NCI-H1930 (cell line): ENCODE measurements at places on chromosomes 5 and 9.

DNA sequence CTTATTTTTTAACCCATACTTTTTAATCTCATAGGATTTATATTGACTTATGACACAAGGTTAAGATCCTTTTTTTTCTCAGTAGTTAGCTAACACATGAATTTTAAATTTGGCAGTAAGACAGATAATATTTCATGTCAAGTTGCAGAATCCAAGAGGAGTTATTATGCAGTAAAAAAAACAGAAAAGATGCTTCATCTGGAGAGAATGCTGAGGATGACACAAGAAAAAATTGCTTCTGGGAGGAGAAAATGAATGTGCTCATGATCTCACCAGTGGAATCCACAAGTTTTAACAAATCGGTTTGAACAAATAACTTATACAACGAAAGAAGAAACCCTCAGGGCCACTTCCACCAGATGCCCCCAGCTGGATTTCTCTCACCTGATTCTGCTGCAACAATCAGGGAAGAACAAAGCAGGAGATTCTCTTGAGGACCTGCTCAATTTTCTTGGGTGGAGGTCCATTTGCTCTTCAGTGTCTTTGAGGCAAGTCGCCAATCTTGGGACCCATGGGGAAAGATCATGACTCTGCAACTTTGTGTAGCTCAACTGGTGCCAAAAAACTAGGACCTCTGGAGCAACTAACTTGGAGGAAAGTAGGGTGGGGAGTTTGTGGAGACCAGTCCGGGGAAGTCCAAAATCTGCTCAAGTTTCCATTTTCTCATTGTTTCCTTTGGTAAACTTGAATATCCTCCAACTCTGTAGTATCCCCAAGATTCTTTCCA lies 50.5 kb upstream of the TNFSF15 start:
- DNase-seq: no peak

GRCh38 chr5:146640285-146640896 lies 124.4 kb upstream of the GPR151 start:
- no peak for DNase-seq

DNA sequence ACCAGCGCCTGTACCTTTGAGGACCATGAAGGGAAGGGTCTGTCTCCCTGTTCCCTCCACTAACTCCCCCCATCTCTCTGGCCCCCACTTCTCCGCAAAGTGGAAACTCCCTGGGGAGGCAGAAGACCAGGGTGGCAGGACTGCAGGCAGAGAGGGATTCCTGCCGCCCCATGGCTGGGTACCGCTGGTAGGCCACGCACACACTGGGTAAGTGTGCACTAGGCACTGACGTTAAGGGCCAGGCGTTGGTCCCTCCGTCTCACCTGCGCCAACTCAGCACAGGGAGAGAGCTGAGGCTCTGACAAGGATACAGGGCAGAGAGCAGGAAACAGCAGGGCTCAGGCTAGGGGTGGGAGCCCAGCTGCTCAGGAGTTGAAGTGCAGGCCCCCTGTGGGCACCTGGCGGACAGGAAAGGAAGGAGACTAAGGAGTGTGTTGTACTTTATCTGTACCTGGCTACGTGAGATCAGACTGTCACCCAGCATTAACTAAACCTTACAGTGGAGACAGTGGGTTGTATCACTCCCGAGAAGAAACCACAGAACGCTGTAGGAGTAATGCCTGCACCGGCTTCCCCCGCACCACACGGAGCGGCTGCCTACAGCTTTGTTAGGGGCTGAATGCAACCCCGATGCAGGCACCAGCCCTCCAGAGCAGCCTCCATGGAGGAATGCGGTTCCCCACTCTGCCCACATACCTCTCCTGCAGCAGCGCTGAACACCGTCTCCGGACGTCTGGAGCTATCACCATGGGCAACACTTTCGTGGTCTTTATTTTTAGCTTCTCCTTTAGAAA lies 34.2 kb upstream of the CLPTM1L start:
- no peak for DNase-seq

DNA sequence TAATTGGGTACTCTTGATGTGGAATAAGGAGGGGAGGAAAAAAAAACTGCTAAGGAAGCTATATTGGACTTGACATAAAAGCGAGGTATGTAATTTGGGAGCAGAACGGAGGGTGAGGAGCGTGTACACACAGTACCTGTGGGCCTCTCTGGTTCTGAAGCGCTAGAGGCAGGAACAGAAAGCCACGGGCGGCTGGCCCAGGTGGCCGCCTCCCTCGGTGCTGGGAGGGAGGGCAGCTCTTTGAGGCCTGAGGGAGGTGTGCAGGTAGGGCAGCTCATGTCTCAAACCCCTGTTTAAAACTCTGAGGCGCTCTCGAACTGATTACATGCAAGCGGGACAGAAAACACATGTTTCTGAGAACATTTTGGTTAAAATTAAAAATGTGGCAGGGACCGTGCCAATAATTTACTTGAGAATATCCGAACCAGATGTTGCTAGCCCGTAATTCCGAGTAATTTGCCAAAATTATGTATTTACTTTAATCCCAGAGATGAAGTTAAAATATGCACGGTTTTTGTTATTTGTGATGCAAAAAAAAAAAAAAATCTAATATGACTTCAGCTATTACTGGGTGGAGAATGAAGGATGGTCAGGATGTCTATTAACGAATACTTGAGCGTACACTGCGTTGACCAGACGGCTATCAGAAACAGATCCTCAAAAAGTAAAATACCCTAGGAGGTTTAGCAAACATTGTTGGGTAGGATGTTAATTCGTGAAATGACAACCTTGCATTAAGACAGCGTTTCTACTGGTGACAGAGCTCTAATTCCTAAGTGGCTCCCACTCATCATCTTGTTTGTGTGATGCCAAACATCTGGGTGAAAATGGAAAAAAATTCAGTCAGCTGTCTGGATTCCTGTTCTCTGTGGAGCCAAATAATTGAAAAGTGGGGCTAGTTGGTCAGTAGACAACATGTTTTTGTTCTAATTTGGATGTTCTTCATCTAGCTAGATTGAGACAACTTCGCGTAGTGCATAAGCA lies 24.4 kb upstream of the STC2 start:
- no peak for DNase-seq

- no peak for DNase-seq
These were observed 281.4 kb upstream of the VLDLR start for GRCh38 chr9:2340046-2340760.

DNA sequence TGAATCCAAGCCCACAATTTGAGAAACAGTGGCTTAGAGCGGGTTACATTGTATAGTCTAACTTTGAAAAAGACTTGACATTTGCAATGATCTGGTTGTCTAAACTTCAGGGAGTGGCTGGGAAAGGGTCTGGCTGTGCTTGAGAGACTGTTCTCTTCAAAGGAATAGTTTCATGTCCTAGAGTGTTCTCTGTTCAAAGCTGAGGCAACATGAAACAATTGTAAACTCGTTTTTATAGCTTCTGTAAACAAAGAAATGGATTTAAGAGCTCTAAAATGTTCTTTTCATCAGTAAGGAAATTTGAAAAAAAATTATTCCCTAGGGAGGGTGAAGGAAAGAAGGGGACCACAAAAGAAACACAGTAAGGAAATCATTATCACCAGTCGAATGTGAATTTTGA lies 41.6 kb downstream of the FOCAD start:
- no peak for DNase-seq
